ENCODE measurements at places on chromosomes 5 and 9.

DNA sequence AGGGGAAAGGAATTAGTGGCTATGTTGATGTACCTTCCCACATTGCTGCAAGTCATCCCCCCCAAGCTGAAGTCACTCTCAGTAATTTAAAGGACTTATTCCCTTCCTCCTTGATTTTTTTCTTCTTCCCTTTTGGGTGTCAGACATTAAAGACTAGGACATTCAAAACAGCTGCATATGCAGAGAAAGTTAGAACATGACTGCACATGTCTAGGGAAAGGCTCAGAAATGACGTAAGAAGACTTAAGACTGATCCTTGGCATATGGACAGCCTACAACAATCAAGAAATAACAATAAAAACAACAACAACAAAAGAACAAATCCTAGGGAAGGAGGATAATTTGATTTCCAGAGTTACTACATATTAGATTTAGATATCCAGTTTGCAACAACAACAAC, 997.5 kb downstream of the TLE4 start:
- DNase-seq, result no peak

DNA sequence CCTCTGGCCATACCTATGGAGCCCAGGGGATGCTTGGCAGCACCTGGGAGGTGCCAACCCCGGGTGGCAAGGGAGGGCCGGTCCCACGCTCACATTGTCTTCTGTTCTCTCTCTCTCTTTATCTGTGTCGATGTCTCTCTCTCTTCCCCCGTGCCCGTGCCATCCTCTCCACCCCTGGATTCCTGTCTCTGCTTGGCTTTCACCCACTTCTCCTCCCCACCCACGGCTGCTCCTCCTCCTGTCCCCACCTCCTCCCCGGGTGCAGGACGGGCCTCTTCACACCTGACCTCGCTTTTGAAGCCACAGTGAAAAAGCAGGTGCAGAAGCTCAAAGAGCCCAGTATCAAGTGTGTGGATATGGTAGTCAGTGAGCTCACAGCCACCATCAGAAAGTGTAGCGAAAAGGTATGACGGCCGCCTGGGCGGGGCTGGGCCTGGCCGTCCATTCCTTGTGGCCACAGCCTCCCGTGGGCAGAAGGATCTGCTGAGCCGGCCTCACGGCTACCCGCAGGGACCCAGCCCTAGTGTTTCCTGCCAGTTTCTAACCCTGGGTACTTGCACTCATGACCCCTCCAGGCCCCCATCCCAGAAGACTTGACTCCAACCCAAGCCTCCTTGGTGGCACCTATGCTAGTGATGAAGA, 22.7 kb downstream of the DNM1 start:
- no peak for DNase-seq

GRCh38 chr9:123689701-123690428, 240.1 kb downstream of the DENND1A start:
- DNase-seq, result no peak

- no peak for DNase-seq
Measured at GRCh38 chr5:66553916-66554575, 42.1 kb upstream of the MAST4 start.

All from naive thymus-derived CD8-positive, alpha-beta T cell (primary cell).